ENCODE measurements at places on chromosomes 3 and 15. TPM values are rescaled to one million over a fixed set of nuclear protein-coding genes. Genes with fewer than 3 reads are reported as not detected.
A peak's percentile ranks its signal among the peaks of the same experiment; 100 is the strongest.

DNA sequence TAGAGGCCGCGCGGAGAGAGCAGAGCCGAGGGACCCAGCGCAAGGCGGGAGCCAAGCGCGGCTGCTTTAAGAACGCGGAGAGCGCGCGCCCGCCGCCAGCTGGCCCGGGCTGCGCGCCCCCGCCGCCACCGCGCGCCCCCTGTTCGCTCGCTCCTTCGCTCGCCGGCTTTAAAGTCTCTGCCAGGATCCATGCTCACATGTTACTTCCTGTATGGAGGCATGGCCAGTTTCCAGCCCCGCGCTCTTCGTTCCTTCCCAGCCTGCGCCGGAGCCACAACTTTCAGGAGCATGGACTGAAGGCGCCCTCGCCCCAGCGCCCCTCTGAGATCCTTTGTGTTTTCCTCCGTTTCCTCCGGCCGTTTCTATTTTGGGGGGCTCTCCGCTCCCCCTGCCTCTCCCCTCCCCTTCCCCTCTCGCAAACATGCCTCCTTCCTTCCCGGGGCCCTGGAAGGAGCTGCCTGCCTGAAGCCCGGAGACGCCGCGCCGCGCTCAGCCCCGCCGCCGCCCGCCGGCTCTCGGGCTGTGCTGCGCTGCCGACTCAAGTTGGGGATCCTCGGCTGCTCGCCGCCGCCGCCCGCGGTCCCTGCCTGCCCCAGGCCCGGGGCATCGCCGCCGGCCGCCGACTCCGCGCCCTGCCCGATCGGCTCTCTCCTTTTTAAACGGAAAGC is at the start of gene PTPRG:
PTPRG (plus strand) TSS at position 198 of the 668 bp plus-strand sequence. CDS start 717 bp downstream, outside the sequence.
- no peak for DNase-seq
- no peak within 1 kb of the TSS for H3K27ac ChIP-seq
- no peaks in the 10 kb centered on the region for H3K36me3 ChIP-seq
- H3K4me3 ChIP-seq, result no peak within 1 kb of the TSS
- peaks cover 59% of the 10 kb centered on the region for H3K27me3 ChIP-seq

Gene STIMATE
- 37.3 TPM for total RNA-seq

DNA sequence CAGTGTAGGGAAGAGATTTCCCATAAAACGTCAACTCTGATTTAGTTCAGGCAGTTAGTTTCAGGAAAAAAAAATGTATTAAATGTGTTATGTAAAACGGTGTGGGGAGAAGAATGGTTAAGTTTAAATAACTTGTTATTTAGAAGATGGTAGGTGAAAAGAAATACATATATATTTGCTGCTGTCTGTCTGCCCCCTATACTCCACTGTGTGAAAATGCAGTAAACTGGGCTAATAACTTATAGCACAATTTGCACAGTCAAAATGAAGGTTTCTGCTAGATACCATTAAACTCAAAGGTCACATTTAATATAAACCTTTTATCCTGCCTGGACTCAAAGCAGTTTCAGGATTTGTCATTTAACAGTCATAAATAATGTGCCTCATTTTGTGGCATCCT is 515.0 kb downstream of the FGF12 start:
- no peak overlapping the region for H3K4me3 ChIP-seq
- no peaks in the 10 kb centered on the region for H3K4me1 ChIP-seq
- H3K36me3 ChIP-seq, result no peaks in the 10 kb centered on the region
- no peak overlapping the region for H3K27ac ChIP-seq
- no peaks in the 10 kb centered on the region for H3K27me3 ChIP-seq

Gene FNDC3B
- 23.5 TPM for total RNA-seq

Gene SAMD7
- total RNA-seq, result not detected

DNA sequence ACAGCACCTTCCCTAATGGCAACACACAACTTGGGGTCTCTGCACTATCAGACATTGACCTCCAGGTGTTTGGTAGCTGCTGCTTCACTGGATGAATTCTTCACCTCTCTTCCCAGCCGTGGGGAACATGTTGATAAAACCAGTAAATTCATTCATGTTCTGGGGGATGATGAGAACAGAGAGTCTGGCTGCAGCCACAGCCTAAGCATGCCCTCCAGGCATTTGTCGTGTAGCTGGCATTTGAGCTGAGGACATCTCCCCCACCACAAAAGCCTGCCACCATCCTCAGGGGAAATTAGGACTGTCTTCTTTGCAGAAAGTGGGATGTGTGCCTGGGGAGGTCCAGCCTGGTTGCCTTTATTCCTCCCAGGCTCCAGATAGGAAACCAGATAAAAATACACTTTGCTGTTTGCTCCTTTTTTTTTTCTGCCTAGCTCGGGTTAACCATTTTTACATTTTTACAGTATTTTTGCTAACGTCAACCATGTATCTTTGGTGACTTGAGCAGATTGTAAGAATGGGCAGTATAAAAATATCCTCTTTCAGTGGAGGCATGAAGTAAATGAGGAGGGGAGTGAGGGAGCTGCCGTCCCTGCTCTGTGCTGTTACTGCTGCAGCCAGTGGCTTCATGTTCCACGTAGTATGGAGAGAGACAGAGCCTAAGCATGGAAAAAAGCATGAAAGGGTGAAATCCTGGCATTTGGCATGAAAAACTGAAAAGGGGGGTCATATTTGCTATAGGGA is 444.0 kb downstream of the EPHB1 start:
- DNase-seq, result no peak
- no peaks in the 10 kb centered on the region for H3K36me3 ChIP-seq
- no peaks in the 10 kb centered on the region for H3K27me3 ChIP-seq
- H3K27ac ChIP-seq, result no peak overlapping the region
- H3K4me3 ChIP-seq, result no peak overlapping the region
- H3K4me1 ChIP-seq, result no peaks in the 10 kb centered on the region

- H3K4me1 ChIP-seq, result peaks cover 14% of the 10 kb centered on the region
- no peaks in the 10 kb centered on the region for H3K36me3 ChIP-seq
- no peak overlapping the region for H3K4me3 ChIP-seq
Observed at GRCh38 chr3:53067567-53067966, 21.7 kb upstream of the SFMBT1 start.

- no peak overlapping the region for H3K27ac ChIP-seq
- no peaks in the 10 kb centered on the region for H3K27me3 ChIP-seq
- no peak for DNase-seq
- peaks cover 5% of the 10 kb centered on the region for H3K4me1 ChIP-seq
Observed at GRCh38 chr3:4063916-4064574, 239.1 kb upstream of the SETMAR start.

GRCh38 chr15:75019916-75020315 is 3.5 kb upstream of the PPCDC start:
- no peak overlapping the region for H3K4me3 ChIP-seq
- no peaks in the 10 kb centered on the region for H3K27me3 ChIP-seq
- H3K4me1 ChIP-seq, result peaks cover 5% of the 10 kb centered on the region
- DNase-seq, result no peak
- no peaks in the 10 kb centered on the region for H3K36me3 ChIP-seq

- H3K4me1 ChIP-seq, result peaks cover 4% of the 10 kb centered on the region
- no peak overlapping the region for H3K27ac ChIP-seq
- H3K27me3 ChIP-seq, result no peaks in the 10 kb centered on the region
- no peak overlapping the region for H3K4me3 ChIP-seq
- DNase-seq, result no peak
- peaks cover 4% of the 10 kb centered on the region for H3K36me3 ChIP-seq
Observed at GRCh38 chr3:51709675-51710074, 2.8 kb downstream of the GRM2 start.

Gene SPSB4
- total RNA-seq, result not detected

DNA sequence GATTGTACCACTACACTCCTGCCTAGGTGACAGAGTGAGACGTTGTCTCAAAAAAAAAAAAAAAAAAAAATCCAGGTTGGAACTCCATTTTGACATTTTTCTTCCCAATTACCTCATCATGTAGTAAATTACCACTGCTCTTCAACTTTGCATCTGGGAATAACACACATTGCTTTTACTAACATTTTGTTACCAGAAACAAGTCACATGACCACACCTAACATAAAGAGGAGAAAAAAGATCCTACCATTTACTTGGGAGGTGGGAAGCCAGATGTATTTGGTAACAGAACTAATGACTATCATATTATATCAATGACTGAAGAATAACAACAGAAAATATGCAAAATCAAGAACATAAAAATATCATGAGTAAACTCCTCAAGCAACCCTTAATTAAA is 49.6 kb downstream of the ULK4 start:
- H3K36me3 ChIP-seq, result peaks cover 2% of the 10 kb centered on the region
- no peaks in the 10 kb centered on the region for H3K4me1 ChIP-seq
- H3K27me3 ChIP-seq, result no peaks in the 10 kb centered on the region

Gene CADM2
- total RNA-seq, result not detected

GRCh38 chr15:28004143-28005003 is 94.7 kb downstream of the OCA2 start:
- H3K4me3 ChIP-seq, result no peak overlapping the region
- peaks cover 12% of the 10 kb centered on the region for H3K27me3 ChIP-seq

Gene IL17RE
- 1.1 TPM for total RNA-seq

DNA sequence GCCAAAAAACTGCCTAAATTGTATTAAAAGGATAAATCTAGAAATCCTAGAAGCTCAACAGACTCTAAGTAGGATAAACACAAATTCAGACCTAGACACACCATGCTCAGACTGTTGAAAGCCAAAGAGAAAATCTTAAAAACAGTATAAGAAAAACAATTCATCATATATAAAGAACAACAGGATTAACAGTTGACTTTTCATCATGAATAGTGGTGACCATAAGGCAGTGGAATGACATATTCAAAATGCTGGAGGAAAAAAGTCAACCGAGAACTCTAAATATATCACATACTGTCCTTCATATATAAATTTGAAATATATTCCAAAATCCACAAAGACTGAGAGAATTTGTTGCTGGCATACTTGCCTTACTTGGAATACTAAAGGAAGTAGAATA is 77.3 kb downstream of the CEP152 start:
- H3K4me1 ChIP-seq, result no peaks in the 10 kb centered on the region
- H3K27me3 ChIP-seq, result no peaks in the 10 kb centered on the region
- H3K4me3 ChIP-seq, result no peak overlapping the region
- no peak for DNase-seq
- H3K36me3 ChIP-seq, result no peaks in the 10 kb centered on the region

DNA sequence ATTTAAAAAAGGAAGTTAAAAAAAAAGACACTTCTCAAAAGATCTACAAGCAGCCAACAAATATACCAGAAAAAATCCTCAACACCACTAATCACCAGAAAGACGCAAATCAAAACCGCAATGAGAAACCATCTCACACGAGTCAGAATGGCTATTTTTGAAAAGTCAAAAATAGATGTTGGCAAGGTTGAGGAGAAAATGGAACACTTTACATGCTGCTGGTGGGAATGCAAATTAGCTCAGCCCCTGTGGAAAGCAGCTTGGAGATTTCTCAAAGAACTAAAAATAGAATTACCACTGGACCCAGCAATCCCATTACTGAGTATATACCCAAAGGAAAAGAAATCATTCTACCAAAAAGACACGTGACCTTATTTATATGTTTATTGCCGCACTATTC is 574.7 kb upstream of the ADAMTS9 start:
- no peak for DNase-seq
- H3K27me3 ChIP-seq, result no peaks in the 10 kb centered on the region
- no peaks in the 10 kb centered on the region for H3K4me1 ChIP-seq
- no peak overlapping the region for H3K4me3 ChIP-seq

GRCh38 chr15:94070356-94071295 is 160.7 kb upstream of the MCTP2 start:
- no peaks in the 10 kb centered on the region for H3K36me3 ChIP-seq
- H3K4me3 ChIP-seq, result no peak overlapping the region

- no peaks in the 10 kb centered on the region for H3K4me1 ChIP-seq
- no peak overlapping the region for H3K4me3 ChIP-seq
- no peak overlapping the region for H3K27ac ChIP-seq
- H3K27me3 ChIP-seq, result no peaks in the 10 kb centered on the region
- no peaks in the 10 kb centered on the region for H3K36me3 ChIP-seq
Observed at GRCh38 chr3:160886421-160886820, 130.4 kb downstream of the PPM1L start.

DNA sequence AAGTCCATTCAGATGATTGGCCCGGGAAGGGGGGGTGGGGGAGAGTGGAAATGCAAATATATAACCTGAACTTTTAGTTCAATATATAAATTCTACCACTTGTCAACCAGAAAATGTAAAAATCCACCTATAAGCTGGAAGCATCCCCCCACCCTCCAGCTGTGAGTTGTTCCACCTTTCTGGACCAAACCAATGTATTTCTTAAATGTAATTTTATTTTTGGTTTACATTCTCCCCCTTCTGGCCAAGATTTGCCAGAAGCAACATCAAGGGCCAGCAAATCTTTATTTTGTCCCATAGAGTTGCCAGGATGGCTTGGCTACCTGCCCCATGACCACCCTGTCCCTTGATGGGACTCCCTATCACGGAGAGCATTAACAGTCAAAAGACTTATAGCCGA is 545.7 kb downstream of the TBL1XR1 start:
- no peaks in the 10 kb centered on the region for H3K27me3 ChIP-seq
- no peaks in the 10 kb centered on the region for H3K4me1 ChIP-seq
- no peak overlapping the region for H3K27ac ChIP-seq
- no peaks in the 10 kb centered on the region for H3K36me3 ChIP-seq
- no peak overlapping the region for H3K4me3 ChIP-seq
- no peak for DNase-seq

- DNase-seq, result no peak
- H3K4me3 ChIP-seq, result no peak overlapping the region
- H3K27ac ChIP-seq, result no peak overlapping the region
- no peaks in the 10 kb centered on the region for H3K4me1 ChIP-seq
- no peaks in the 10 kb centered on the region for H3K36me3 ChIP-seq
Observed at GRCh38 chr3:171874879-171875278, 31.7 kb downstream of the TMEM212 start.

Gene XCR1
- not detected for total RNA-seq

- H3K4me3 ChIP-seq, result no peak overlapping the region
- peaks cover 13% of the 10 kb centered on the region for H3K4me1 ChIP-seq
- DNase-seq, result no peak
- no peaks in the 10 kb centered on the region for H3K27me3 ChIP-seq
- H3K27ac ChIP-seq, result peak overlapping the region; percentile 62
- no peaks in the 10 kb centered on the region for H3K36me3 ChIP-seq
Observed at GRCh38 chr3:194256040-194256945, 94.8 kb downstream of the CPN2 start.

- peaks cover 3% of the 10 kb centered on the region for H3K27me3 ChIP-seq
- no peak overlapping the region for H3K4me3 ChIP-seq
- no peak for DNase-seq
- no peak overlapping the region for H3K27ac ChIP-seq
- no peaks in the 10 kb centered on the region for H3K36me3 ChIP-seq
Observed at GRCh38 chr3:23073724-23074305, 129.3 kb upstream of the UBE2E2 start.
